Stimulated activated CD8-positive, alpha-beta memory T cell treated with anti-CD3 and anti-CD28 coated beads, Interleukin-4, amount 100 ng/mL, for 1 hour (primary cell): ENCODE measurements at places on chromosomes 6 and 20.

DNA sequence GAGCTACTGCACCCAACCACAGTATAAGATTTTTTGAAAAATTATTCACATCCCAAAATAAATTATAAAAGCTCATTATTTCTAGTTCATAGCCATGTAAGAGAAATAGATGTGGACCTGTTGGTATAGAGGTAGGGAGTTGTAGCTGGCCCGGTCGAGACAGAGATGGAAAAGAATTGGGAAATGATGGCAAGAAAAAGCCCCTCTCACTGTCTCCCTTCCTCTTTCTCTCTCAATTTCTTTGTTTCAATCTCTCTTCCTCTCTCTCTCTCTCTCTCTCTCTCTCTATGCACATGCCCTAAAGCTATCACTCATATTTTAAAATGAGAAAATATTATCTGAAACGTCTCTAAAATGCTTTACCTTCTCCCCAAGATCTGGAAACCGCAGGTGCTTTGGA lies 80.7 kb upstream of the CD83 start:
- no peak for DNase-seq

DNA sequence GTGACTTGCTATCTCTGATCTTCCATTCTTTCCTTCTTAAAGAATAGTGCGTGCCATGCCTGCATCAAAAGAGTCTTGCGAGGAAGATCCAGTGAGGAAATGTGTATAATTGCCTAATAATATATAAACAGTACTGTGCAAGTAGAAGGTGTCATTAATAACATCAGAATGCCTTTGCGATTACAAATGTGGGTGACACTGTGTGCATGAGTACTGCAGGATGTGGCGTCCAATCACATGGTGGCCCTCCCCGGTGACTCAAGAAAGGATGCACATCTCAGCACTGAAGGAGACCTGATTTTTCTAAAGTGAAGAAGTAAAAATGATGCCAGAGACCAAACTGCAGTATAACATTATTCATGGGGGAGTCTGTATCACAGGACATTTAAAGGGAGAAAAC lies 107.5 kb upstream of the EDN1 start:
- no peak for DNase-seq

DNA sequence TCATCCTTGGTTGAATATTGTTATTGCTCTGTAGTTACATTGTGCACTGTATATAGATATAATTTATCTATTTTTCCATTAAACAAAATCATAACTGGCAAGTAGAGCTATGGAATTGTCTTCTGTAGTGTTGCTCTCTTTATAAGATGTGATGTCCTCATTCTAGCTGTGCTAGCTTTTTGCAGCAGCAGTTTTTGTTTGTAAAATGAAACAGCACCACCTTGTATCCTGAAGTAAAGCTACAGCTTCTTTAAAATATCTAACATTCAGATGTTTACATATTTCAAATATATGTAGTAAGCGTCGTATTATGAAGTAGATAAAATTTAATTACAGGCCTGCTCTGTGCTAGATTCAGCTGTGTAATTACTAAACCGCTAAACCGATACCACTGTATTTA lies 328.8 kb upstream of the MANEA start:
- no peak for DNase-seq

GRCh38 chr6:105728995-105729394 lies 326.1 kb upstream of the PREP start:
- no peak for DNase-seq

- DNase-seq, result no peak
Observed at GRCh38 chr6:16252686-16253299, 14.4 kb downstream of the GMPR start.

- DNase-seq, result no peak
Observed at GRCh38 chr6:154931711-154932424, 63.2 kb upstream of the TIAM2 start.

DNA sequence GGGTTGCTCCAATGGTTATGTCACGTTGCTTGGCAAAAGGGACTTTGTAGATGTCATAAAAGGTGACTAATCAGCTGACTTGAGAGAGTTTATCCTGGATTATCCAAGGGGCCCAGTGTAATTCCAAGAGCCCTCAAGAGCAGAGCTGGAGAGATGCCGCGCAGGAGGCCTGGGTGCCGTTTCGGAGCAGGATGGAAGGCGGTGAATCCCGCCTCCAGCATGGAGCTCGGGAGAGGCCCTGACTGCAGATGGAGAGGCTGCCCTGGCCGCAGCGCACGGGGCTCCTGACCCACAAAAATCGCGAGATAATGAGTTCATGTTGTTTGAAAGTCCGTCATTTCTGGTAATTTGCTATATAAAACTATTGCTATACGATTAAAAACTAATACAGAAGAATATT lies 219.8 kb downstream of the ZDHHC14 start:
- DNase-seq, result no peak

DNA sequence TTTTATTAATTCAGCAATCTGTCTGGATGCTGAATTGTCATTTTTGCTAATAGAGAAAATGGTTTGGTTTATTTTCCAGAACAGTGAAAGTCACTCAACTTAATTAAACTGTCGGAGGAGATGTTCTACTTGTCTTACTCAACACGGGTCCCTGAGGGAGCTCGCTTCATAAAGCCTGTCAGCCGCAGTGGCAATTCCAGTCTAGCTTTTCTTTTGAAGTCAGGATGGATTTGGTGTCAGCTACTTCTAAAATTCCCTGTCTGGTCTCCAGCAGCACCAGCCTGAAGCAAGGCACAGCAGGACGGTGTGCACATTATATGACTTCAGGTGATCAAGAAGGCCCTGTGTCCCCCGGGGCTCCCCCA lies 261.5 kb downstream of the SLC24A3 start:
- no peak for DNase-seq

DNA sequence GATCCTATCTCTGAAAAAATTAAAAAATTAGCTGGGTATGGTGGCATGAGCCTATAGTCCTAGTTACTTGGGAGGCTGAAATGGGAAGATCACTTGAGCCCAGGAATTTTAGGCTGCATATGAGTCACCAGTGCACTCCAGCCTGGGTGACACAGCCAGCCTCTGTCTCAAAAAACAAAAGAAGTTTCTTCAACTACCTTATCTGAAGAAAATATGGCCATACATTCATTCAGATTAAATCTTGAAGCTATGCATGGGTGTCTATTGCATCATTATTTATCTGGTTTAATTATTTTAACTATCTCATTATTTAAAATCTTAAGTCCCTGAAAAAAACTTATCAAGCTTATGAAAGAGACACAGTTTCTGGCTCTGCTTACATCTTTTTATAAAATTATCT lies 204.1 kb downstream of the SIM1 start:
- no peak for DNase-seq

DNA sequence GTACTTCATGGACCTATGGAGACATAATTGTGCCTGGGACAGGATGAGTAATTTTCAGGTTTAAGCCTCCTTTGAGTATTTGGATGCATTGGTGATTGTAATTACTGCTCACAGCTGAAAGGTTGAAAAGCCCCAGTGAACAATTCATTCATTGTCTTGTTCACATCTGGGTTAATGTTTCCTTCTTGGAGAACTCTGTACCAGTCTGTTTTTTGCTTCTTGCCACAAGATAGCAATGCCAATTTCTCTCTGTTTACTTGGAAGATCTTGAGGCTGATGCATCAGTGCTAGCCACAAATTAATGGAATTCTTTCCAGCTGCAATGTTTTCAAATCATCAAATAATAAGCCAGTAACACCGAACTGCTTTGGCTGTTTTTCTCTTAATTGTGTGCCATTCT lies 207.8 kb downstream of the BMP2 start:
- no peak for DNase-seq

GRCh38 chr6:16388488-16388887 lies 150.1 kb downstream of the GMPR start:
- DNase-seq, result no peak

GRCh38 chr6:63245420-63245819 lies 34.2 kb downstream of the FKBP1C start:
- no peak for DNase-seq

GRCh38 chr20:63682384-63683139 lies 13.9 kb upstream of the TNFRSF6B start:
- DNase-seq, result no peak

- no peak for DNase-seq
Observed at GRCh38 chr6:36677753-36678487, 594 bp upstream of the CDKN1A start.

DNA sequence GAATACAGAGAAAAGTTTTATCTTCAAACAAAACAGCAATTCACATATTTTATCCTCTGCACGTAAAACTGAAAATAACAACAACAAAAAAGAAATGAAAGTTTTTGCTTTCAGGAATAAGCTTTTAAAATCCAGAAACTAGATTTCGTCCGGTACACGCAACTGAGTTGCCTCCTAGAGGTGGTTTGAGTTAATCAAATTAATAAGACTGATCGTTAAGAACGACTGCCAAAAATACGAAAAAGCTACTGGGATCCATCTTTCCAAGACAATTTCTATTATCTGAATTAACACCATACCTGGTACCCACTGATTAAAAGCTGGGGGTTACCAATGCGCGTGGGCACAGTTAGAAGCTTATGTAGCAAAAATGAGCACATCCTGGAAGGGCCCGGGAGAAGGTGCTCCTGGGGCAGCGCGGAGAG lies 669 bp downstream of the PDCD2 start:
- DNase-seq, result no peak

DNA sequence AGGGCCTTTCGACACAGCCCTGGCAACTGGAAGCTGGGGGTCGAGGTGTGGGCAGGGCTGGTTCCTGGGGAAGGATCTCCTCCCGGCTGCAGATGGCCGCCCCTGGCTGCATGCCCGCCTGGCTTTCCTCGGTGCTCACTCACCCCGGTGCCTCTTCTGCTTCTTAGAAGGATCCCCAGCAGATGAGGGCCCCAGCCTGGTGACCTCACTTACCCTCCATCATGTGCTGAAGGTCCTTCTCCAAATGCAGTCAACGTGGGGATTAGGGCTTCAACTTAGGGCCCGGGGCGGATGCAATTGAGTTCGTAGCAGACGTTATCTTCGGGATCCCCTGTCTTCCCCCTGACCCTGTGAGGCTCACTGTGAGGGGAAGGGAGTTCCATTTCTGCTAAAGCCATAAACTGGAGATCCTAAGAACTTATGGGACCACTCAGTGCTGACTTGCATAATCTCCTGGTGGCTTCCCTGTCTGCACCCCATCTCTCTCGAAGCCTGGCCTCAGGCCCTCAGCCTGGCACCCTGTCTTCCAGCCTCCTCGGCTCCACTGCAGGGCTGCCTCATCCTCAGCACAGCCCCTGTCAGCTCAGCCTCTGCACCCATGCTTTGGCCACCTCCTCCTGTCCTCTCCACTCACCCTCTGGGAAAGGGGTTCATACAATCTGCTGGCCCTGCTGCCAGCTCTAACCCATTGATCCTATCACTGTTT lies 92.6 kb downstream of the THBS2 start:
- no peak for DNase-seq

DNA sequence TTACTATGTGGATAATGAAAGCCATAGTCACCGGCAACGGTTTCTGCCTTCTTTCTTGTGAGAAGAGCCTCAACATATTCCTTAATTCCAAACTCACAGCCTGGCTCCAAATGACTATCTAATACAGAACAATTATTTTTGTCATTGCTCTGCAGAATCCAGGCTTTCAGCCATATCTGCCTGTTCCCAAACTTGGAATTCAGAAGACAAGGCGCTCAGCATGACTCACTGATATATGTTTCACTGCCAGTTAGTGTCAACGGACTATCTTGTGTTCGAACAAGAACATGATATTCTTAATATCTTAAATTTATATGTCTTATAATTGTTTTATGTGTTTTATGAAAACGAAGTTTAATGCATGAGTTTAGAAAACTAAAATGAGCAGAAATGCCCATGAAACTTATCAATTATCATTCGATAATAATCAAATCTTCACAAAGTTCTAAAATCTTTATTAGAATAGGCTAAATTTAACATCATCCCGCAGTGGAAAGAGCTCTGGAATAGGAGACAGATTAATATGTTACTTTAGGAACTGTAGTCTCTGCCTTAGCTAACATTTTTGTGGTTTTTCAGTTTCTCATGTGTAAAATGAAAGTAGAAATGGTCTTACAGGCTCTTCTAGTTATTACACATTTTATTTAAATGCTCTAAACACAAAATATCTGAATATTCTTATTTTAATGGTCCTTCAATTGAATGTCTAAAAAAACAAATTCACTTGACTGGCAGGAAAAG lies 669.3 kb upstream of the GJE1 start:
- DNase-seq, result no peak
